M059J (cell line): ENCODE measurements at places on chromosomes 12 and 14. TPM values are rescaled to one million over a fixed set of nuclear protein-coding genes. Genes with fewer than 3 reads are reported as not detected.

GRCh38 chr12:95117178-95117599, 43.8 kb upstream of the NR2C1 start:
- peak; percentile 81 for DNase-seq

DNA sequence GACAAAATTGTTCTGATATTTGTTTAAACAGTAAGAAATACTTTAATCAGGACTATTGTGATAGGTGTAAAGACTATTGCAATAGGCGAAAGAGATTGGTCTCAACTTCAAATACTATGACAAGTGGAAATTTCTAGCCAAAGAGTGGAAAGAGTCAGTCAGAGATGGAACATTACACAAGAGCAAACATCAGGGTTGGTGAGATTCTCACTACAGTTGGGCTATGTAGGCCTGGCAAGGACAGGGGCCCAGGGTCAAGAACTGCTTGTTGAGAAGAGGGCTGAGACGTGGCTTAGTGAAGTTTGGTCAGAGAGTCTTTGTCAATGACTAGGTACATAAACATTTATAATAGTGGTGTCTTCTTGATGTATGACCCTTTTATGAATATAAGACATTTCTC, 19.4 kb downstream of the CAND1 start:
- no peak for DNase-seq

- DNase-seq = no peak
Measured at GRCh38 chr12:21617030-21617429, 12.4 kb upstream of the GYS2 start.

DNA sequence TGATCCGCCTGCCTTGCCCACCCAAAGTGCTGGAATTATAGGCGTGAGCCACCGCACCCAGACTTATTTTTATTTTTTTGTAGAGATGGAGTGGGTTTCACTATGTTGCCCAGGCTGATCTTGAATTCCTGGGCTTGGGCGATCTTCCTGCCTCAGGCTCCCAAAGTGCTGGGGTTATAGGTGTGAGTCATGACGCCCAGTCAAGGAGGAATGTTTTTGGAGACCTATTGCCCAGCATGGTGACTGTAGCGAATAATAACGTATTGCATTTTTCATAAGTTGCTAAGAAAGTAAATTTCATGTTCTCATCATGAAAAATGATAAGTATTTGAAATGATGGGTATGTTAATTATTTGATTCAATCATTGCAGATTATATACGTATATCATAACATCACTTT, 46.5 kb downstream of the TEAD4 start:
- DNase-seq = peak; percentile 47

- DNase-seq = no peak
Measured at GRCh38 chr14:64938972-64939816, 3.4 kb downstream of the GPX2 start.

DNA sequence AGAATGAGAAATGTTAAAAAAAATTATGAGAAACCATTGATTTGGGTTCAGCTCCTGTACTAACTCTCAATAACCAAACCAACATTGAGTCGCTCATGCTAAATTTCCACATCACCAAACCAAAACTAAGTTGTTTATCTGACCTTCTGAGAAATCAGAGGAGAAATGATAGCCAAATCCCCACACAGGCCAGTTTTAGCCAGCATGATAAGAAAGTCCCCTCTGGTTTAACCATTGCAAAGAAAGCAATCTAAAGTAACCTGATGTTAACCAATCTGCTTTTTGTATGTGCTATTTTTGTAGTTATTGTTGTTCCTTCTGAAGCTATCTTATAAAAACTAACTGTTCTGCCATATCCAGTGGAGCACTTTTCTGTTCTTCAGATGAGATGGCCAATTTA, 599.7 kb downstream of the SLC16A7 start:
- no peak for DNase-seq

- no peak for DNase-seq
Measured at GRCh38 chr14:54857830-54858269, 44.8 kb downstream of the GCH1 start.

DNA sequence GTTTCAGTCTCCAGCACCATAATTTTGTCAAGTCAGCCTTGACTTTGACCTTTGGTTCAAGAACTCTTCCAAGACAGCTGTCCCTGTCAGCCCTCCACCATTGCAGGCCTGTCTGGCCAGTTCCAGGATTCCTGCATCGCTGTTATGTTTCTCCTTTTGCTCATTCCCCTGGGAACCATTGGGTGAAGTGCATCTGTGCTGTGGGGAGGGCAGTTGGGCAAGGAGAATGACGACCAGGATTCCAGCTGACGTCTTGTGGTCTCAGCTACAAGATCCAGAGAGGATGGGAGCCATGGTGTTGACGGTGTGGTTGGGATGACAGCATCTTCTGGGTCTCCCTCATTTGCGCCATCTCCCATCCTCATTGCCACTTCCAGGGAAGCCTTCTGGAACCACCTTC, 45.9 kb upstream of the SLC24A4 start:
- no peak for DNase-seq

GRCh38 chr14:89807151-89807550, 147.4 kb downstream of the EFCAB11 start:
- no peak for DNase-seq

- no peak for DNase-seq
Measured at GRCh38 chr14:100092832-100093231, 27.6 kb downstream of the EVL start.

GRCh38 chr14:21668377-21668776, 5.2 kb downstream of the OR4E1 start:
- DNase-seq = no peak

- no peak for DNase-seq
Measured at GRCh38 chr12:14701809-14702568, 5.6 kb upstream of the GUCY2C start.

DNA sequence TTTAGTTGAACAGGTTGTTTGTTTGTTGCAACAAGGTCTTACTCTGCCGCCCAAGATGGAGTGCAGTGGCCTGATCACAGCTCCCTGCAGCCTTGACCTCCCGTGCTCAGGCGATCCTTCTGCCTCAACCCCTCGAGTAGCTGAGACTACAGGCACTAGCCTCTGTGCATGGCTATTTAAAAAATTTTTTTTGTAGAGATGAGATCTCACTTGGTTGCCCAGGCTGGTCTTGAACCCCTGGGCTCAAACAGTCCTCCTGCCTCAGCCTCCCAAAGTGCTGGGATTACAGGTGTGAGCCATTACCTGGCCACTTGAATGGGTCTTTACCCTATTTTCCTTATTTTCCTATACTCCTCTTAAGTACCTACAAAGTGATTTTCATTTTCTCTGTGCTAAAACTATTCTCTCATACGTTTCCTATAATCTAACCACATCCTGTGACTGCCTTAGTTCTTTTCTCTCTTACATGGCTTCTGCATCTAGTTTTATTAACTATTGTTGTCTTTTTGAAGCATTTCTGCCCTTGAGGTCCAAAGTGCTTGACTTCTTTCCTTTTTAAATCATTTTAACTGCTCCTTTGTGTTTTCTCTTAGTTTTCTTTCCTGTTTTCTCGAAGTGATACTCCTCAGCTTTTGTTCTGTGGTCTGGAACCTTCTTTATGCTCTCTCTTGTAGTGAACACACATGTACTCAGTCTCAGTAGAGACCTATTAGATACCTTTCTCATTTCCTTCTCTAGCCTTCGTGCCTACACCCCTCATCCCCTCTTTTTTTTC, 14.1 kb downstream of the GPX2 start:
- DNase-seq = no peak

DNA sequence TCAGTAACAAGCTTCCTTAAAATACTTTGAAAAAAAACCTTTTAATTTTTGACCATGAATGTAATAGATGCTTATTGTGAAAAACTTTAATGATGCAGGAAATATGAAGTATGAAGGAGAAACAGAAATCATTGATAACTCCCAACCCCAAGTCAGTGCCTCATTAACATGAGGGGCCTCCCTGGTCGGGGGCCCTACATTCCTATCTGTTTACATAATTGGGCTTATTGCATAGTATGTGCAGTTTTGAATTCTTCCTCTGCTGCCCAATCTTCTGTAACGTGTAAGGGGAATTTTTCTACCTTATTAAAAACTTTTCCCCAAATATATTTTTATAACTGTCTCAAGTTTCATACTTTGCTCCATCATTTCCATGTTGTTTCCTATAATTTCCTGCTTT, 63.0 kb downstream of the SLC25A47 start:
- no peak for DNase-seq

DNA sequence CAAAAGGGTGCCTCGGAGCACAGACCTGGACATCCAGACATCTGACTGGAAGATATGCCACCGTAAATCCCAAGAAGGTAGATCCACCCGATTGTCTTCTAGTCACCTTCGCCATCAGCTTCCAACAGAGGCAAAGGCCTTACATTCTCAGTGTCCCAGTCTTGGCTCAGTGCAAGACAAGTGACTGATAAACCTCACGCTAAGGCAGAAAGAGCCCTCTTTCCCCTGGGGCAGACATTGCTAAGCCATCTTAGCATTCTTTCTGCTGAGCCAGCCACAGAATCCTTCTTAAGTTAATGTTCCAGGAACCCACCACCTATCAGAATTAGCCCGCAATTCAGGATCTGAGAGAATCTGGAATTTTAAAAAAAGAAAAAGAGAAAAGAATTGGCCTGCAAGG, 4.3 kb upstream of the PLEKHG6 start:
- DNase-seq = no peak

- peak; percentile 70 for DNase-seq
Measured at GRCh38 chr14:103103461-103104388, 9.2 kb downstream of the EXOC3L4 start.

DNA sequence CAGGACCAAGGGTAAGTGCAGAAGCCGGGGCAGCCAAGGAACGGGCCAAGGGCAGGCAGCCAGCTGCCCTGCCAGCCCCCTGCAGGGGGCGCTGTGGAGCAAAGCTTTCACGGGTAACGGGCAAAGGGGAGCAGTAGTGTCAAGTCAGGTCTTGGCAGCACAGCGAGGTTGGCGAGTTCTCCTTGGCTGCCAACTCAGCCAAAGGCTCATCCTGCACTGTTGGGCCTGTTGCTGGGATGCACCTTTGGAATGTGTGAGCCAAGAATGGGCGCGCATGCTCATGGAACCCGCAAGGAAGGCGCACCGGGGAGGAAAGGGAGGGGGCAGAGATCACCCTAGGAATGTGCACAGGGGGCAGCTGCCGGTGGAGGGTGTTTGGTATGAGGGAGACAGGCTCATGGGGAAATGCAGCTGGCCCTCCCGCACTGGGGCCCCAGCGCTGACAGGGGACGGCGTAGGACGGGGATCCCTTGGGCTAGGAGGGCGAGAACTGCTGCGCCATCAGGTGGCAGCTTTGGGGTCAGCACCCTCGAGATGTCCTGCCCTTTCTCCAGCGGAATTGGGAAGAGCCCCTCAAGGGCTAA, 138.0 kb downstream of the ASCL4 start:
- peak; percentile 43 for DNase-seq

TEX52 gene
- not detected in 2 replicates for total RNA-seq

KRT80 gene
- 36.6 and 52.7 TPM in 2 replicates for total RNA-seq

ADAM20 gene
- total RNA-seq = not detected in 2 replicates

IAPP gene
- not detected in 2 replicates for total RNA-seq

IFNG gene
- not detected in 2 replicates for total RNA-seq

PMCH gene
- total RNA-seq = not detected in 2 replicates

SERPINA10 gene
- total RNA-seq = not detected in 2 replicates

CABP1 gene
- total RNA-seq = not detected in 2 replicates
